ENCODE measurements at places on chromosomes 6 and 20.

DNA sequence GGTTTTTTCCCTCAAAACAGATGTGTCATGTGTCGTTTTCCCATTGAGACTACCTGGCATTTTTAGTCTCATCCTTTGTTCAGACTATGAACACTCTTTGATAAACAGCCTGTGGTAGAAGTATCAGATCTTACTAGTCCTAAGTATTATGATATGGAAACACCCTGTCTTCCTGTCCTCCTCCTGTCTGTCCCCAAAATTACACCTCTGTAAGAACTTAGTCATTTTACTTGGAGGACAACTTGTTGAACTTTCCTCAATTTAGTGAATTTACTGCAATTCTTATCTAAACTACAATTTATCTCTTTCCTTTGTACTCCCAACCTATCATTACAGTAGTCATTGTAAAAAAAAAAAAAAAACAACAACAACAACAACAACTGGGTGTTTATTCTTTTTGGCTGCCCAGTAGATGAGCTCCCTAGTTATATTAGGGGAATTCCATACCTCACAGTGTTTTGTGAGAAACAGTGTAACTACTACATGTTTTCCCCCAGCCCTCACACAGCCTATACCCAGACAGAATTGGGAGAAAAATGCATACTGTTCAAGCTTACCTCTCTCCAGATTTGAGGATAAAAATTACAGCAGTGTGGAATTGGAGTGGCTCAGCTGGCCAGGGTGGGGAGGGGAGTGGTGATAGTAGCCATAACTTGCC is 18.5 kb upstream of the ERVFRD-1 start:
- DNase-seq, result no peak

GRCh38 chr6:158322724-158323560 is 10.7 kb downstream of the TULP4 start:
- DNase-seq, result no peak

DNA sequence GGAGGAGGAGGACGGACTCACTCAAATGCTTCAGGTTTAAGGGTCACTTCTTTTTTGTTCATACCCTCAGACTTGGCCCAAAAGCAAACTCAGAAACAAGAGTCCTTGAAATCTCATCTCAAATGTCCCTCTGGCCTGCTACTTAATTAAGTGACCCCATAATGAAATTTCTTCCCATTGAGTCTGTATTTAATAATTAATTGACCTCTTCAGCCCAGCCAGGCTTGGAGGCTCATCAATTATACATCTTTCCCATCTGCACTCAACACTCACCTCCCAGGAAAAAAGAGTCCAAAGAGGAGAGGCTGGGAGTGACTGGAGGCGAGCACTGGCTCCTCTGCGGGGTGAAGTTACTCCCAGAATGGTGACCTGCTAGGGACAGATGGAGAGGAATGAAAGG is 90.5 kb upstream of the EYA2 start:
- DNase-seq, result no peak

DNA sequence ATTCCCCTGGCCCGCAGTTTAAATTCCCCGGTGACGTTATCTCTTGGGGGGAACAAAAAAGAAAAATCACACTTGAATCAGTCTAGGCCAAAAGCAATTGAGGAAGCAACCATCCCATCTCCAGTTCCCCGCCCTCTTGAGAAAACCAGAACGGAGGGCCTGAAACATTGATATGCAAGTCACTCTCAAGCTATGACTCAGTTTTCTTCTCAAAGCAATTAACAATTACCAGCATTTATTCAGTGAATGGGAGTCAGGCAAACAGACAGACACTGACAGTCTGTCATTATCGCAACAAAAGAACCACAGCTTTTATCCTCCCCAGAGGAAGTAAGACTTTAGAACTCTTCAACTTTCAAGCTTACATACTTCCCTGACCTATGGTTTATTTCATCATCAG is 100.9 kb downstream of the OPRM1 start:
- no peak for DNase-seq

- peak; percentile 35 for DNase-seq
Measured at GRCh38 chr6:73514746-73515110, 6.1 kb downstream of the EEF1A1 start.

GRCh38 chr6:56334937-56335336 is 87.6 kb upstream of the COL21A1 start:
- no peak for DNase-seq

GRCh38 chr6:31535538-31536324 is 6.1 kb downstream of the DDX39B start:
- no peak for DNase-seq
